ENCODE measurements at places on chromosomes 11 and 22. TPM values are rescaled to one million over a fixed set of nuclear protein-coding genes. Genes with fewer than 3 reads are reported as not detected.

Gene CCDC81
- total RNA-seq = 0.41 TPM

Gene SPTBN2
- 0.74 TPM for total RNA-seq

Gene MB
- 6,836 TPM for total RNA-seq

Gene DAGLA
- 3.3 TPM for total RNA-seq

Gene HPX
- total RNA-seq = 0.34 TPM

Gene RELT
- total RNA-seq = 33.0 TPM

Gene ETS1
- 27.3 TPM for total RNA-seq

Gene CHRNA10
- 0.36 TPM for total RNA-seq

Gene CREB3L1
- total RNA-seq = 2.2 TPM

Gene C11orf16
- total RNA-seq = not detected

Gene PRG2
- not detected for total RNA-seq

Gene BIK
- not detected for total RNA-seq

Gene MRGPRX4
- not detected for total RNA-seq

Gene C11orf52
- total RNA-seq = 7.0 TPM

Gene TMEM121B
- total RNA-seq = 0.54 TPM

Gene CHRM4
- not detected for total RNA-seq

Gene CRYBB3
- not detected for total RNA-seq

Gene TXNRD2
- 35.1 TPM for total RNA-seq

Gene POTEH
- total RNA-seq = not detected

Gene ZNRD2
- total RNA-seq = 31.6 TPM

Gene CD3D
- total RNA-seq = 0.45 TPM

Gene HYLS1
- total RNA-seq = 1.8 TPM

Gene MS4A6E
- not detected for total RNA-seq

Gene SLC6A5
- not detected for total RNA-seq

Gene THRSP
- total RNA-seq = 5.6 TPM

Gene BTBD18
- total RNA-seq = not detected

Gene DNAJB7
- total RNA-seq = not detected

Gene TIGD3
- total RNA-seq = not detected

Gene OR51B5
- not detected for total RNA-seq

Gene APOA1
- total RNA-seq = not detected

Gene EIF3D
- total RNA-seq = 111 TPM

Gene DEPDC5
- 10.0 TPM for total RNA-seq

Gene TRIM29
- not detected for total RNA-seq

Gene PAMR1
- total RNA-seq = 1.9 TPM

Gene E2F8
- total RNA-seq = 11.6 TPM

Gene BTG4
- total RNA-seq = not detected

Gene PHF21B
- total RNA-seq = not detected

Gene P4HA3
- 0.28 TPM for total RNA-seq

Gene LRRC55
- 0.04 TPM for total RNA-seq

Gene OR5W2
- total RNA-seq = not detected

Data from psoas muscle (tissue), 8 donors.